ENCODE measurements at places on chromosomes 13 and 19. TPM values are rescaled to one million over a fixed set of nuclear protein-coding genes. Genes with fewer than 3 reads are reported as not detected.
A peak's percentile ranks its signal among the peaks of the same experiment; 100 is the strongest.

DNA sequence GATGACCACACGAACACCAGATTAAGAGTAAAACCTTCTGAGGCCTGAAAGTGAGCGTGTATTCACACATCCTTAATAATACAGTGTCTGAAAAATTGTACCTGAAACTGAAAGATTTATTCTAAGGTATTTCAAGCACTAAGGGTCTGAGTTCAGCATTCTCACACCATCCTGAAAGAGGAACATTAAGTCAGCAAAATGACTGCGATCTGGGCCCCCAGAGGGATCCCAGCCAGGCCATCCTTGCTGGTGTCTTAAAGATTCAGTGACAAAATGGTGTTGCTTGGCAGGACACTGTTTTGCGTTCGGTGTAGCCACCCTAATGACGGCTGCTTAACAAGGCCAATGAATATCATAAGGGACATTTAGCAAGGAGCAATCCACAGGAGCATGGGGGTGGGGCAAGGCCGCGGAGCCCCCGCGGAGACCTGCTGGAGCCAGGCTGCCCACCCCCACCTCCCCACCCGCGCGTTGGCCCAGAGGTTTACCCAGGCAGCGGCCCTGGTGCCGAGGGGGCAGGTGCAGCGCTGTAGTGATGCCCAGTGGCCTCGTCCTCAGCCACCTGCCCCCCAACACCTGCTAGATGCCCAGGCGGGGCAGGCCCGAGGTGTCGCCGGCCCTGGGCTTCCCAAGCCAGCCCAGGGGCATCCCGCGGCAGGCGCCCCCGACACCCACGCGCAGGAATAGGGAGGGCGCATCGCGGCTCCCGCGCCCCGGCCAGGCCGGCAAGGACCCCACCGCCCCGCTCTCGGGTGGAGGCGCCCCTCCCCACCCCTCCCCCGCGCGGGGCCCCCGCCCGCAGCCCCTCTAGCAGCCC, 742 bp downstream of the NALCN start:
- no peak overlapping the region for H3K4me3 ChIP-seq
- no peaks in the 10 kb centered on the region for H3K4me1 ChIP-seq
- peaks cover 14% of the 10 kb centered on the region for H3K27me3 ChIP-seq

Gene ZNF626
- total RNA-seq: 13.0 TPM

Gene HCN2
- total RNA-seq: 1.1 TPM

DNA sequence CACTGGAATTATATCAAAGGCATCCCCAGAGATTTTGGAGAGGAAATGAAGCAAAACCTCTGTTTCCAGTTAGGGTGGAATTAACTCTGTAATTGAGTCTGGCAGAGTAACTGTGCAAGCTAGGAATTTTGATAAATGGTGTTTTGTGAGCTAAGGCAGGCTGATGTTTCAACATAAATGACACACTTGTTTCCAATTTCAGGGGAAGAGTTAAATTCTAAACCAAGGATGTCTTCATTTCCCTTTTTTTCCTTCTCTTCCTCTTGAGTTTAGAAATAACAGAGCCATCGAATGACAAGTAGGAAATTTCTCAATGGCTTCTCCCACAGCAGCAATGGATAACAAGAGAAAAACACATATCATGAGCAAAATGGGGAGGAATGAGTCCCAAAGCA, 131.2 kb downstream of the IRS2 start:
- H3K27ac ChIP-seq: no peak overlapping the region
- no peaks in the 10 kb centered on the region for H3K27me3 ChIP-seq
- no peak overlapping the region for H3K4me3 ChIP-seq
- DNase-seq: no peak
- no peaks in the 10 kb centered on the region for H3K36me3 ChIP-seq

Gene TMC4
- 7.5 TPM for total RNA-seq

DNA sequence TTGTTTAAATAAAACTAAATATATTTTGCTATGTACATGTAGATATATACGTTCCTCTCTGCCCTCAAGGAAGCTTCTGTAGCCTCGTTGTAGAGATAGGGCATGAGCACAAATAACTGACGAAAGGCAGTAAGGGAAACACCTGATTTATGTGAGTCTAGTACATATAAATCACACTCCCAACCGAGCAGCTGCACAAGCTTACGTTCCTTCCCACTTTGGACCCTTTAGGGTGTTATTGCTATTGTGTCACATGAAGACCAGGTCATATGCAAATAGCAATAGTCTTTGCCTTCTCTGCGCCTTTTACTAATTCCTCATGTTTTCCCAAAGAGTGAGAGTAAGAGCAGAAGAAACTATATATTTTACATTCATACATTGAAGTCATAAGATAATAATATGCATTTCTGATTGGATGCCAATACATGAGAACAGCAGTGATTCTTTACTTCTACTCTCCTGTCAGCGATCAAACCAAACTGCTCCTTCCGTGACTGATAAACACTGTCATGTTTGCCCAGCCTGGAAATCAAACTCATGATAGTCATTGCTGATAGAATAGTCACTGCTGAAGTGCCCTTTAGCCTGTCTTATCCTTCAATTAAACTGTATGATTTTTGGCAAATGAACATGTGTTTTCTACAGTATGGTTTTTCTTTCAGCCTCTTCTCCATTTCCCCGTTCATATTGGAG, 127.2 kb upstream of the MAB21L1 start:
- no peaks in the 10 kb centered on the region for H3K27me3 ChIP-seq
- no peaks in the 10 kb centered on the region for H3K4me1 ChIP-seq

DNA sequence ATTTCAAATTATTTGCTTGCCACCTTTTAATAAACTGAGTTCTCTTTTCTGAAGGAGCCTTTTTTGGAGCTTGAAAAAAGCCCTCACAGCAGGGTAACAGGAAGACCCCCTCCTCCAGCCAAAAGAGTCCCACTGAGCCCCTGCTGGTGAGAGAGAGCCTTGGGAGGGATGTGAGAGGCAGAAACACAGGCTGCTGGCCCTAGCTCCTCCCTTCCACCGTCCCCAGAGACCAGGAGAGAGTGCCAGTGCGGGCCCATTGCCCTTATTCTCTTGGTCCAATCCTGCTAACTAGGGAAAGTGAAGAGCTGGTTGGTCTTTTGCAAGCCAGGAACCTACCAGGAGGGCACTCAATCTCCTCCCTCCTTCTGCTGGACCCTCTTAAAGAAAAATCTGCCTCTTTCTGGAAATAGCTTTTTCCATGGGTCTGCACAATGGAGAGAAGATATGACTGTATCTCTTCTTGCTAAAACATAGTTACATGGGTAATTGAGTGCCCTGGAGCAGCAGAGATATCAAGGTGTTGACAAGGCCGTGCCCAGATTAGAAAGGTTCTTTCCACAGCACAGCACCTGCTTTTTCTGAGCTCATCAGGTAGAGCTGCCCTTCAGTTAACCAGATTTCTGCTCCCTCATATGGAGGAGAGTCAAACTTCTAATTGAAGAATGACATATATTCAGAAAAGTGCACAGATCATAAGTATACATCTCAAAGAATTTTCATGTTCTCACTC, 113.9 kb downstream of the LRCH1 start:
- peaks cover 22% of the 10 kb centered on the region for H3K4me1 ChIP-seq
- no peaks in the 10 kb centered on the region for H3K36me3 ChIP-seq
- H3K27me3 ChIP-seq: no peaks in the 10 kb centered on the region
- H3K27ac ChIP-seq: peak overlapping the region; percentile 62

DNA sequence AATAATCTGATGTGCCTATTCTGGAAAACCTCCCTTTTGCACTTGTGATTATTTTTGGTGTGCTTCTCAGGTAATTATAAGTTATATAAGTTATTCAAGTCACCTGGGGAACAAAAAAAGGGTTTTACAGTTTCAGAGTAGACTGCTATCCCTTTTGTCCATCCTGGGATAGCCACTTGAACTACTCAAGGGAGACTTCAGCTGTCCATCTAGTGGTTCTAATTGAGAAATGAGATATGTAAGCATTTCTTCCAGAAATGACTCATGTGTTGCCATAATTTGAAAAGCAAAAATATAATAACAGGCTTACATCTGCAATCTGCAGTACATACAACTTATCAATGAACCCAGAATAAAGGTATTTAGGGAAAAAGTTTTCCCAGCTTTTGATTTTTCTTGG, 20.4 kb downstream of the UBL3 start:
- no peaks in the 10 kb centered on the region for H3K36me3 ChIP-seq
- DNase-seq: no peak
- no peak overlapping the region for H3K27ac ChIP-seq
- H3K27me3 ChIP-seq: no peaks in the 10 kb centered on the region
- no peaks in the 10 kb centered on the region for H3K4me1 ChIP-seq

GRCh38 chr13:36431204-36432105, 840 bp upstream of the CCNA1 start:
- no peak for DNase-seq
- H3K4me3 ChIP-seq: no peak overlapping the region
- peaks cover 9% of the 10 kb centered on the region for H3K4me1 ChIP-seq
- H3K36me3 ChIP-seq: no peaks in the 10 kb centered on the region
- no peak overlapping the region for H3K27ac ChIP-seq
